ENCODE measurements at places on chromosomes 7 and 10.

GRCh38 chr7:1415389-1415990 lies 43.8 kb downstream of the MICALL2 start:
- no peak for DNase-seq

DNA sequence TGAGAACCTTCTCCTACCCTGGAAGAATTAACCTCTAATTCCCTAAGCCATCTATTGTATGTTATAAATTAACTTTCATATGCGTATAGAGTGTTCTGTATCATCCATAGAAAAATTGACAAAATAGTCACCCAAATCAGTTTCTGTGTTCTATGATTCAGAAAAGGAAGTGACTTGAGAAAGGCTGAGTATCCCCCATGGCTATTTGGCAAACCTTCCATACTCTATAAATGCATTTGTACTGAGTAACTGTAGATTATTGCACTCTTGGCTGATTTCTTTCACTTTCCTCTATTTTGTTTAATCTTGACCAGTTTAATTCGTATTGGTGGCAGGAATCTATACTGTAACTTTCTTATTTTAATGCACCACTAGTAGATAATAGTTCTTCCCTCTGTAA lies 182.2 kb downstream of the HTR7 start:
- no peak for DNase-seq

- DNase-seq: no peak
These were observed 10.2 kb upstream of the BAG3 start for GRCh38 chr10:119640875-119641526.

- no peak for DNase-seq
These were observed 33.9 kb downstream of the STRIP2 start for GRCh38 chr7:129468087-129468486.

GRCh38 chr7:124690840-124691239 lies 74.8 kb downstream of the GPR37 start:
- DNase-seq: no peak

GRCh38 chr7:29825775-29826529 lies 19.6 kb downstream of the WIPF3 start:
- peak; percentile 9 for DNase-seq

GRCh38 chr7:42876182-42877068 lies 35.4 kb downstream of the C7orf25 start:
- DNase-seq: no peak

GRCh38 chr10:58653139-58653538 lies 140.5 kb downstream of the BICC1 start:
- DNase-seq: no peak

DNA sequence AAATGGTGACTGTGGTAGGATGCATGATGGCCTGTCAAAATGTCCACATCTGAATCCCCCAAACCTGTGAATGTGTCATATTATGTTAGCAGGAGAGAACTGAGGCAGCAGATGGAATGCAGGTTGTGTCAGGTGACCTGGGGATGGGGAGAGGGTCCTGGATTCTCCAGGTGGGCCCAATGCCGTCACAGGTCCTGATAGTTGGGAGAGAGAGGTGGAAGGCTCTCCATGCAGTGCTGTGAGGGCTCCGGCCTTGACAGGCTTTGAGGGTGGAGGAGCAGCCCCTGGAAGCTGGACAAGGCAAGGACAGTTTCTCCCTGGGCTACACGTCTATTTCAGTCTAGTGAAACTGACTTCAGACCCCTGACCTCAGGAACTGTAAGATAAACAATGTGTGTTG lies 330.9 kb upstream of the ZNF32 start:
- DNase-seq: no peak

DNA sequence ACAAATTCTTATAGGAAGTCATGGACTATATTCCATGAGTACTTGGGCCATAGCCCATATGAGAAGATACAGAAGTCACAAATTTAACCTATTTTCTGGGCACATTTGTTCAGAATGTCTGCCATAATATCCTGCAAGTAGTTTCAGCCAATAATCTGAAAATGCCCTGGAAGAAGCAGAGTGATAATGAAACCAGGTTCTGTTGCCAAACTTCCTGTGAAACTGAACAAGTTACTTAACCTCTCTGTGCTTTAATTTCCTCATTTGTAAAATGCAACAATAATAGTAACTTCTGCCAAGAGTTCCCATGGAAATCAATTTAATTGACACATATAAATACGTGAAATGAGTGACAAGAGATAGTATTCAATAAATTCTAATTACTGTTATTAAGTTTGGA lies 88.8 kb downstream of the SEMA3C start:
- no peak for DNase-seq

- no peak for DNase-seq
These were observed 7.8 kb downstream of the FBXW4 start for GRCh38 chr10:101687071-101687658.

DNA sequence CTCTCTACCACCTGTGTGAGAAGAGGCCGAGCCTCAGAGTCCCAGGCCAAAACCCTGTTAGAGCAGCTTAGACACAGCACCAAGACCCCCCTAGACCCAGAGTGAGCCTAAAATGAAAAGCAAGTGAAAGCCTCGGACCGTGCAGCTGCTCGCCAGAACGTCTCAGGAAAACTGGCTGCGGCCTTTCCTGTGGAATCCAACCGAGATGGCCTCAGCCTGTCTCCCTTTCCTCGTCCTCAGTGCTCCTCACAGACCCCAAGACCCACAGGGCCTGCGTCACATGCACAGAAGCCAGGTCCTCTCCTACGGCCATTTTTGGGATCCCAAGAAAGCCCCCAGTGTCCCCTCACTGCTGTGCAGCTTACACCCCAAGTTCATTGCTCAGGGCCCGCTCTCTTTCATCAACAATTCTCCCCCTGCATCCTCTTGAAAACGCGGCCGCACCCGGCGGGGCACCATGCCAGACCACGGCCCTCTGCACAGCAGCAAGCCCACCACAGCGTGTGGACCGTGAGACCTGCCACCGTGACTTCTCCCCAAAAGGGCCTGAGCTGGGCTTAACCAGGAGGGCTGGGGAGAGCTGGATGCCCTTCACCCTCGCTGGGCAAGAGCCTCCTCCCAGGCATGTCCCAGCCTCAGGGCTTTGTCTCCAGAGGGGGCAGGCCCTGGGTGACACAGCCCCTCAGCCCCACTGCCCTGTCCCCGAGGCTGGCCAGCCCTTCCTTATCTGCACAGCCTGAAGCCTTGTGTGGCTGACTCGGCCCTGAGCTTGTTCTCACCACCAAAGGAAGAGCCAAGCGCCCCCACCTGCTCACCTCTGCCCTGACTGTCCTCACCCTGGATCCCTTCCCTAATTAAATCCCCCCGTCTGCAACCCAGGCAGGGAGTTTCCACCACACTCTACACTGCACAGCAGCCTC lies 142.9 kb downstream of the PTPRN2 start:
- DNase-seq: no peak
